ENCODE measurements at places on chromosomes 3 and 15.
A peak's percentile ranks its signal among the peaks of the same experiment; 100 is the strongest.

- H3K27me3 ChIP-seq: no peaks in the 10 kb centered on the region
- H3K36me3 ChIP-seq: no peaks in the 10 kb centered on the region
- DNase-seq: no peak
- no peak overlapping the region for H3K4me3 ChIP-seq
- no peak overlapping the region for H3K27ac ChIP-seq
These were observed 56.4 kb upstream of the SLC24A5 start for GRCh38 chr15:48064421-48064820.

DNA sequence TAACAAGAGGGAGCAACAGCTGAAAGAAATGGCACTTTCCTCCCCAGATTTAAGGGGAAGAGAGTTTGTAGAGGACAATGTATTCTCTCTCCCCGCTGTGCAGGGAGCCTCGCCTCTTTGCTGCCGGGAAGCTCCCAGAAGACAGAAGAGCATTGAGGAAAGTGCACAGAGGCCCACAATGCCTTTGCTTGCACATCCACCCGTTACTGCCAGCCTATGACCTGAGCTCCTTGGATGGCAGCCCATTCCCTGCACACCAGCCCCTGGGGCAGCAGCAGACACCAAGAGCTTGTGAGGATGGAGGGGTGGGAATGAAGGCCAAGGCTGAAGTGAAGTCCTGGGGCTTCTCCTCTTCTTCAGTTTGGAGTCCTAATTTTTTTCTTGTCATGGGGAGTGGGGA, 67.0 kb downstream of the CLDN11 start:
- H3K4me3 ChIP-seq: no peak overlapping the region
- no peaks in the 10 kb centered on the region for H3K4me1 ChIP-seq
- DNase-seq: no peak
- H3K36me3 ChIP-seq: no peaks in the 10 kb centered on the region
- no peak overlapping the region for H3K27ac ChIP-seq
- H3K27me3 ChIP-seq: no peaks in the 10 kb centered on the region

DNA sequence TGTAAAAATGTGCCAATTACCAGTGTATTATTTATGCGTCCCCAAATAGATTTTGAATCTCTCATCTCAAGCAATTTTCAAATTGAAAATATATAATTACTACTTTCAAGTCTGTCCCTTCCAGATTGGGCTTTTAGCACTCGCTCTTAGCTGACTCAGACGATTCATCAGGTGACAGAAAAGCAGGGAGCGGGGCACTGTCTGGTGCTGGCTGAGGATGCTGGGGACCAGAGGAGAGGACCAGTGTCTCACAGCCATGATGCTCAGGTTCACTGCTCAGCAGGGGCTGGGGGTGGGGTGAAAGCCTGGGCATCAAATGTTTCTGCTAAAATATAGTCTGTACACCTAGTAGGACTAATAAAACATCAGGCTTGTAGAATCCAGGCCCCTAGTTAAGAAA, 199.9 kb downstream of the GABRG3 start:
- H3K4me1 ChIP-seq: no peaks in the 10 kb centered on the region
- no peaks in the 10 kb centered on the region for H3K36me3 ChIP-seq
- no peaks in the 10 kb centered on the region for H3K27me3 ChIP-seq
- no peak for DNase-seq
- no peak overlapping the region for H3K4me3 ChIP-seq

DNA sequence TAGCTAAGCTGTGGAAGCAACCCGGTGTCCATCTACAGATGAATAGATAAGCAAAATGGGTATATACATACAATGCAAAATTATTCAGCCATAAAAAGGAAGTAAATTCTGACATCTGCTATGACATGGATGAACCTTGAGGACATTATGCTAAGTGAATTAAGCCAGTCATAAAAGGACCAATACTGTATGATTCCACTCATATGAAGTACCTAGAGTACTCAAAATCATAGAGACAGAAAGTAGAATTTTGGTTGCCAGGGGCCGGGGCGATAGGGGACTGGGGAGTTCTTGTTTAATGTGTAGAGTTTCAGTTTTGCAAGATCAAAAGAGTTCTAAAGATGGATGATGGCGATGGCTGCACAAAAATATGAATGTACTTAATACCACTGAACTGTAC, 10.3 kb downstream of the EID1 start:
- DNase-seq: no peak
- no peak overlapping the region for H3K4me3 ChIP-seq
- peaks cover 4% of the 10 kb centered on the region for H3K27me3 ChIP-seq

DNA sequence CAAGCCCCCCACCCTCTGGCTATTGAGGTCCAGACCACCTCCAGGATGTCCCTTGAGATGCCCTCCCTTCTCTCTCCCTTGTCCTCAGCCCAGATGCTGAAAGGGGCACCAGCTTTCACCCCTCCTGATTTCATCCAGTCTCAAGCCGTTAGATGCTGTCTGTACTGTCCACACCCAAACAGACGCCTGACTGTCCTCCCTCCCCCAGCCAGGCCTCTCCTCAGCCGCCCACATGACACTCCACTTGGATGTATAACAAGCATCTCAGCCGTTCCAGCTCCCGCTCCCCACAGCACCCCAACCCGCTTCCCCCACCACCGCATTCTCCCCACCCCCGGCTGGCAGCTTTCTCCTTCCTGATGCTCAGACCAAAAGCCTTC, 25.0 kb upstream of the CYP11A1 start:
- DNase-seq: no peak
- no peaks in the 10 kb centered on the region for H3K36me3 ChIP-seq
- H3K4me3 ChIP-seq: no peak overlapping the region
- H3K27me3 ChIP-seq: no peaks in the 10 kb centered on the region
- H3K4me1 ChIP-seq: no peaks in the 10 kb centered on the region

- H3K4me3 ChIP-seq: no peak overlapping the region
- peaks cover 18% of the 10 kb centered on the region for H3K4me1 ChIP-seq
- H3K27ac ChIP-seq: no peak overlapping the region
- DNase-seq: no peak
- no peaks in the 10 kb centered on the region for H3K36me3 ChIP-seq
- H3K27me3 ChIP-seq: no peaks in the 10 kb centered on the region
These were observed 65.6 kb downstream of the CCNL1 start for GRCh38 chr3:157094301-157094700.

DNA sequence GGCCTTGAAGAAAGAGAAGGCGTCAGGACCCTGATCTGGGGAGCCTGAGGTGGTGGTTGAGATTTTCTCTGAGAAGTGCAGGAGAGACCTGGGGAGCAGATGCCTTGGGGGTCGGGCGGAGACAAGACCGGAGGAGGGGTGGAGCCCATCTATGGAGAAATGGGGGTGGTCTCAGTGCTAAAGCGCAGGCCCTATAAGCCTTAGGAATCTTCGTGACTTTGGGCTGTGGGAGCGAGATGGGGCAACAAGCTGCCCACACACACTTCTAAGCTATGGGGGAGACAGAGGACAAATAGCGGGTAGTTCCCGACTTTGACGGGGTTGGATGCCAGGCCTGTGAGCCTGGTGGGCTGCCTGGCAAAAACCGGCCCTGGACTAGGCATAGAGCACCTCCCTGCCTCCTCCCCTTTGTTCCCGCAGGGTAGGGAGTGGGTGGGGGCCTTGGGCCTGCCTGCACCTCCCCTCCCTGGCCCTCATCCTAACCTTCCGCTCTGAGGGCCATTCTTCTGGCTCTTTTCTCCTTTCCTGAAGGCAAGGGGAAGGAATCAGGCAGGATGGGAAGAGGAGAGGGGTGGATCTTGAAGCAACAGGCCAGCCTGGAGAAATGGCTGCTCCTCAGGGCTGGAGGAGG, 880 bp downstream of the NISCH start:
- peak overlapping the region; percentile 97 for H3K4me3 ChIP-seq
- H3K4me1 ChIP-seq: peaks cover 44% of the 10 kb centered on the region
- no peaks in the 10 kb centered on the region for H3K27me3 ChIP-seq
- H3K36me3 ChIP-seq: peaks cover 27% of the 10 kb centered on the region

GRCh38 chr3:49841126-49841696, 15.2 kb downstream of the TRAIP start:
- H3K27me3 ChIP-seq: no peaks in the 10 kb centered on the region
- H3K27ac ChIP-seq: no peak overlapping the region
- peaks cover 3% of the 10 kb centered on the region for H3K4me1 ChIP-seq
- H3K4me3 ChIP-seq: no peak overlapping the region
- H3K36me3 ChIP-seq: peaks cover 2% of the 10 kb centered on the region
- DNase-seq: no peak

- no peaks in the 10 kb centered on the region for H3K4me1 ChIP-seq
- H3K4me3 ChIP-seq: no peak overlapping the region
- no peak for DNase-seq
- no peaks in the 10 kb centered on the region for H3K27me3 ChIP-seq
- H3K27ac ChIP-seq: no peak overlapping the region
These were observed 120.1 kb downstream of the GALK2 start for GRCh38 chr15:49290191-49290590.

- H3K27me3 ChIP-seq: no peaks in the 10 kb centered on the region
- no peak overlapping the region for H3K27ac ChIP-seq
- H3K36me3 ChIP-seq: no peaks in the 10 kb centered on the region
- H3K4me1 ChIP-seq: no peaks in the 10 kb centered on the region
- DNase-seq: no peak
- no peak overlapping the region for H3K4me3 ChIP-seq
These were observed 227.5 kb downstream of the NEK10 start for GRCh38 chr3:27141668-27142067.

GRCh38 chr3:40615918-40616819, 91.4 kb downstream of the ZNF621 start:
- H3K4me1 ChIP-seq: no peaks in the 10 kb centered on the region
- peaks cover 14% of the 10 kb centered on the region for H3K27me3 ChIP-seq
- H3K36me3 ChIP-seq: no peaks in the 10 kb centered on the region
- DNase-seq: no peak
- H3K4me3 ChIP-seq: no peak overlapping the region

DNA sequence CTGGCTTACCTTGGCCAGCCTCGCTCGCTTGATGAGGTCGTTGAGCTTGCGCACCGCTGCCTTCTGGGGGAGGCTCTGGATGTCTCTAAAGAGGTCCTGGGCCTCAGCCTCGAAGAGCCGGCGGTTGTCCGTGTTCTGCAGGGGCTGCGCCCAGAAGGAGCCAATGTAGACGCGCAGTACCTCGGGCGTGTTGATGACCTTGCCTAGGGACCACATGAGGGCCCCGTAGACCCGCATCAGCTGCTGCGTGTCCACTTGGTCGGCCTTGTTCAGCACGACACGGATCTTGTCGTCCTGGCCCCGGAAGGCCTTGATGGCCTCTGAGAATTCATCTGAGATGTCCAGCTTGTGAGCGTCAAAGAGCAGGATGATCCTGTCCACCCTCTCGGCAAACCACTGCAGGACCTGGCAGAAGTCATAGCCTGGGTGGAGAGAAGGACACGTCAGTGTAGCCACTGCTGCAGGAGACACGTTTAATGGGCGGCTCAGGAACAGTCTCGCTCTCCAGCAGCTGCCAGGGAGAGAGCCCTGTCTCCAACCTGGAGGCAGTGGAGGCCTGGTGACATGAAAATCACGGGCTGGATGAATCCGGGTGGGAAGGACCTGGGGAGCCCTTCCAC, 25.5 kb upstream of the SPTBN5 start:
- peaks cover 37% of the 10 kb centered on the region for H3K36me3 ChIP-seq
- no peak overlapping the region for H3K27ac ChIP-seq
- H3K4me3 ChIP-seq: no peak overlapping the region
- no peaks in the 10 kb centered on the region for H3K4me1 ChIP-seq
- no peaks in the 10 kb centered on the region for H3K27me3 ChIP-seq
- no peak for DNase-seq

- no peaks in the 10 kb centered on the region for H3K27me3 ChIP-seq
- no peaks in the 10 kb centered on the region for H3K36me3 ChIP-seq
- H3K27ac ChIP-seq: no peak overlapping the region
- H3K4me1 ChIP-seq: peaks cover 39% of the 10 kb centered on the region
- H3K4me3 ChIP-seq: no peak overlapping the region
These were observed 69.4 kb downstream of the SLCO3A1 start for GRCh38 chr15:91922646-91923547.

DNA sequence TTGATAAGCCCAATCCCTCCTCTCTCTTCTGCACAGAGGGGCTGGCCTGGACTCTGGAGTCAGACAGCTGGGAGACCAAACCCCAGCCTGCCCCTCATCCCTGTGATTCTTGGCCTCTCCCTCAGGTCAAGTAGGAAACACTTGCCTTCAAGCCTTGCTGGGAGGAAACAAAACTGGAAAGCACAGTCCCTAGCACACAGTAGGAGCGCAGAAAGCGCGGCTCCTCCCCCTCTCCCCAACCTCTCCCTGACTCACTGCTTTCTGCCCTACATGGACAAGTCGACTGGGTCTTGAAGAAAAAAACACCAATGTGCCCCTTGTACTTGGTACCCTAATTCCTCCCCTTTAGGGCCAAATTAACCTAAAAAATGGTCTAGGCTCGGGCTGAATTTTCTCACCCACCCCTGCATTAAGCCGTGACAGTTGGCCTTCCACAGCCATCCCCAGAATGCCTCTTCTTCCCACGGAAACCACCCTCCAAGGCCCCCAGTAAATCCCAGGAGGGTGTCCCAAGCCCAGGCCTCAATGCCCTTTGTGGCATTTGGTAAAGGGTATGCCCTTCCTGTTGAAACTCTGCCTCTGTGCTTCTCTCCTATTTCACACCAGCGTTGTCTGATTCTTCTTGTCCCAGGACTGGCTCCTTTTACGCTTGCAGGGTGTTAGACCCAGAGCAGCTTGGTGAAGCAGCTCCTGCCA, 11.3 kb upstream of the RAF1 start:
- H3K36me3 ChIP-seq: no peaks in the 10 kb centered on the region
- no peaks in the 10 kb centered on the region for H3K4me1 ChIP-seq
- H3K27me3 ChIP-seq: no peaks in the 10 kb centered on the region
- H3K27ac ChIP-seq: no peak overlapping the region
- DNase-seq: no peak

- H3K4me1 ChIP-seq: no peaks in the 10 kb centered on the region
- no peak overlapping the region for H3K27ac ChIP-seq
- no peaks in the 10 kb centered on the region for H3K36me3 ChIP-seq
- DNase-seq: peak; percentile 49
- no peaks in the 10 kb centered on the region for H3K27me3 ChIP-seq
These were observed 37.7 kb upstream of the LCTL start for GRCh38 chr15:66603301-66604179.

GRCh38 chr3:42652611-42653302, 740 bp upstream of the ZBTB47 start:
- no peak overlapping the region for H3K27ac ChIP-seq
- no peak for DNase-seq
- no peaks in the 10 kb centered on the region for H3K27me3 ChIP-seq

GRCh38 chr3:131744765-131745164, 242.0 kb upstream of the MRPL3 start:
- no peak overlapping the region for H3K4me3 ChIP-seq
- DNase-seq: no peak
- H3K36me3 ChIP-seq: no peaks in the 10 kb centered on the region
- H3K27ac ChIP-seq: no peak overlapping the region

GRCh38 chr3:57961828-57962447, 46.3 kb upstream of the FLNB start:
- no peak for DNase-seq
- no peak overlapping the region for H3K4me3 ChIP-seq
- no peak overlapping the region for H3K27ac ChIP-seq
- H3K4me1 ChIP-seq: peaks cover 10% of the 10 kb centered on the region

DNA sequence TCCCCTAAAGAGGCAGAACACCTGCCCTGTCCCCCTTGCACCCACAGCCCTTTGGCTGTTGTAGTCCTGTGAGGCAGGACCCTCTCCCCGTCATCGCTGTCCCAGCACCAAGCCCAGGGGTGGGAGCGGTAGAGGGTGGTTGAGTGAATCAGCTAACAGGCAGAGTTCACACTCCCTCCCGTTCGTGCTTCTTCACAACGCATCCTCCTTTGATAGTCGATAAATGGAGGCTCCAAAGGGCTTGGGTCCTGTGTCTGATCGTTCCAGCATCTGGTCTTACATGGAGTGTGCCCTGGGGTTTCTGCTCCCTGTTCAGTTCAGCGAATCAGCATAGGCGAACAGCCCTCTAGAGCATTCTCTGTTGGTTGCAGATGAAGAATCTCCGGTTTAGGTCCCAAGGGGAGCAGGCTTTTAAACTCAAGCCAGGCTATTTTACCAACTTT, 820 bp upstream of the HMCES start:
- H3K27me3 ChIP-seq: no peaks in the 10 kb centered on the region
- H3K4me1 ChIP-seq: peaks cover 39% of the 10 kb centered on the region
- H3K4me3 ChIP-seq: peak overlapping the region; percentile 79
- DNase-seq: peak; percentile 34
- H3K36me3 ChIP-seq: peaks cover 41% of the 10 kb centered on the region
